ENCODE measurements at places on chromosomes 12 and 14.

DNA sequence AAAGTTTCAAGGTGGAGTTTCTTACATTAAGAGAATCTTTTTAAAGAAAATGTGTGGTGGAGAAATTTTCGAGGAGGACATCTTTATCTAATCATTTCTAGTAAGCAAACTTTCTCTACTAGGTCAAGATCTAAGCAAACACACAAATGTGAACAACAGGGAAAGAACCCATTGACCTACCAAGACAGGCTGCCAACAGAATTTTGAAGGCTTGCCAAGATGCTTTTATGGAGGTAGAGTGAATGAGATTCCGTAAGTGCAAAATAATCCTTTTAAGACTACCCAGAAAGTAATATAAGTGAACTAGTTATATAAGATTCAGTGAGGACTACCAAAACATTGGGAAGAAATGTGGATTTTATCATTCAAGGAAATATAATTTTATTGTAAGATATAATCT lies 357.1 kb upstream of the PDE3A start:
- DNase-seq, result no peak

GRCh38 chr14:76088326-76088725 lies 63.4 kb upstream of the GPATCH2L start:
- DNase-seq, result no peak

GRCh38 chr12:122265886-122266229 lies 436 bp downstream of the VPS33A start:
- DNase-seq, result peak; percentile 18

- no peak for DNase-seq
These were observed 13.1 kb downstream of the DACT1 start for GRCh38 chr14:58650857-58651256.

GRCh38 chr12:82781309-82781997 lies 94.7 kb downstream of the TMTC2 start:
- no peak for DNase-seq

- DNase-seq, result no peak
These were observed 44.8 kb upstream of the NR2C1 start for GRCh38 chr12:95118138-95118787.

DNA sequence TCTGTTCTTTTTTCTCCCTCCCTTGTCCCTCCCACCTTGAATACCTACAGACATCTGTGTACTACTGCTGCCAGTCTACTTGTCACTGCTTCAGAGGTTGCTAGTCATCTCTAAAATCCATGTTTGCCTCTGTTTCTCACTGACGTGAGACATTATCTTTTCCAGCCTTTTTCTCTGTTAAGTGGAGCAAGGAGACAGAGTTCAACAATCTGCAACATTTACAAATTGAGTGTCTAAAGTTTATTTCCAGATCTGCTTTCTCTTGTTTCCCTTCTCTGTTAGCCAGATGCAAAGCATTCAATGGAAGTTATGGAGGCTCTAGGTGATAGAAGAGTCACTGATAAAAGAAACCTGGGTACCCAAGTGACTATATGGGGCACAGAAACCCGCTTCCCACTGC lies 47.5 kb upstream of the CNTN1 start:
- DNase-seq, result no peak

GRCh38 chr12:109301643-109302168 lies 7.4 kb downstream of the FOXN4 start:
- DNase-seq, result no peak

DNA sequence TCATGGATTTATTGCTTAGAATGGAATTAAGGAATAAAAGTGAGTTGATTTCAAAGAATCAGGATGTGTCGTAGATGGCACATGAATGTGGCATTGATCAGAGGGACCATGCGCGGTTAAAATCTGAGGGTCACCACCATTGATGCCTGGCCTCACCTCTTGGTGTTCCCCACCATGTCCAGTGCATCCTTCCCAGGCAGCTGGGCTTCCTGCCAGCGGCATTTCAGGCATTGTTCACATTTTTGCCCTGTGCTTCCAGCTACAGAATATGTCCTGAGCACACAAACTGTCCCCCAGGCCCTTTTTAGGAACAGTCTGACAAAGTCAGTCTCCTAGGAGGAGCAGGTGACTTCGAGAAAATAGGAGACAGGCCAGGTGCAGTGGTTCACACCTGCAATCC lies 42.0 kb upstream of the TSPAN9 start:
- DNase-seq, result no peak

- DNase-seq, result no peak
These were observed 133.2 kb downstream of the SLC38A4 start for GRCh38 chr12:46692606-46693005.

GRCh38 chr12:49798934-49799333 lies 29.3 kb downstream of the NCKAP5L start:
- no peak for DNase-seq

DNA sequence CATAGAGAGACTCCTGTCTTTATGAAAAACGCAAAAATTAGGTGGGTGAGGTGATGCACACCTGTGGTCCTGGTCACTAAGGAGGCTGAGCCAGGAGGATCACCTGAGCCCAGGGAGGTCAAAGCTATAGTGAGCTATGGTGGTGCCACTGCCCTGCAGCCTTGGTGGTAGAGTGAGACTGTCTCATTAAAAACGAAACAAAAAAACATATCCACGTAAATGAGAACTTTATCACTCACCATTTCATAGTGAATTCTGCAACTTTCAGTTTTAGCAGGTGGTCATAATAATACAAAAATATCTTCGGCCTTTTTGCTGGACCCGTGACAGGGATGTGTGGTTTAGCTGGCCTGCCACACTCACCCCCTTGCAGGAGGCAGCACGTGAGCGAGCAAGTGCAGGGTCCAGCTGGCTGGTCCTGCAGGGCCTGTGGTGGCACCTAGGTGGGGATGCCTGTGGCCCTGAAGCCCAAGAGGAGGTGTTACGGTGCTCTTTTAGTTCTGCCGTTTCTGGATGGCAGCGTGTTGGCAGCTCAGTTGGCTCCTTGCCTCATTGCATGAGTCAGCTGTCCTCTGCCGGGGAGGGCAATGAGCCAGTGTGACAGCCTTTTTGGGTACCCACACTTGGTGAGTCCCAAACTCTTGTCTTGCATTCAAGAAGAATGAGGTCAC lies 1330.7 kb upstream of the TMEM132C start:
- no peak for DNase-seq

DNA sequence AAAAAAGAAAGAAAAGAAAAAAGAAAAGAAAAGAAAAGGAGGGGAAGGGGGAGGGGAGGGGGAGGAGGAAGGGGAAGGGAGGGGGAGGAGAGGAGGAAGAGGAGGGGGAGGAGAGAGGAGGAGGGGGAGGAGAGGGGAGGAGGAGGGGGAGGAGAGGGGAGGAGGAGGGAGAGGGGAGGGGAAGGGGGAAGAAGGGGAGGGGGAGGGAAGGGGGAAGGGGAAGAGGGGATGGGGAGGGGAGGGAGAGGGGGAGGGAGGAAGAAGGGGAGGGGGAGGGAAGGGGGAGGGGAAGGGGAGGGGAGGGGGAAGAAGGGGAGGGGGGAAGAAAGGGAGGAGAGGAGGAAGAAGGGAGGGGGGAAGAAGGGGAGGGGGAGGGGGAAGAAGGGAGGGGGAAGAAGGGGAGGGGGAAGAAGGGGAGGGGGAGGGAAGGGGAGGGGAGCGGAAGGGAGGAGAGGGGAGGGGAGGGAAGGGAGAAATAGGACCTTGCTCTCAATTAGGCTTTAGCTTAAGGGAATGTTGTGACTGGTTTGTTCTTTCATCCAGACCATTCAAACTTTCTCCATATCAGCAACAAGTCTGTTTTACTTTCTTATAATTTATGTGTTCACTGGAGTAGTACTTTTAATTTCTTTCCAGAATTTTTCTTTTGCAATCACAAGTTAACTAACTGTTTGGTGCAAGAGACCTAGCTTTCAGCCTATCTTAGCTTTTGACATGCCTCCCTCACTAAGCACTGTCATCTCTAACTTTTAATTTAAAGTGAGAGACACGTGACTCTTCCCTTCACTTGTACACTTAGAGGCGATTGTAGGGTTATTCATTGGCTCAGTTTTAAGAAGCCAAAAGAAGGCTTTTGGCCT lies 76.5 kb upstream of the EGLN3 start:
- no peak for DNase-seq

GRCh38 chr12:29796823-29797263 lies 13.1 kb upstream of the TMTC1 start:
- no peak for DNase-seq

GRCh38 chr12:115401761-115402160 lies 717.8 kb upstream of the TBX3 start:
- no peak for DNase-seq

GRCh38 chr14:68574906-68575305 lies 218.0 kb downstream of the ZFP36L1 start:
- no peak for DNase-seq
